ENCODE measurements at places on chromosomes 1 and 21. TPM values are rescaled to one million over a fixed set of nuclear protein-coding genes. Genes with fewer than 3 reads are reported as not detected.
A peak's percentile ranks its signal among the peaks of the same experiment; 100 is the strongest.

DNA sequence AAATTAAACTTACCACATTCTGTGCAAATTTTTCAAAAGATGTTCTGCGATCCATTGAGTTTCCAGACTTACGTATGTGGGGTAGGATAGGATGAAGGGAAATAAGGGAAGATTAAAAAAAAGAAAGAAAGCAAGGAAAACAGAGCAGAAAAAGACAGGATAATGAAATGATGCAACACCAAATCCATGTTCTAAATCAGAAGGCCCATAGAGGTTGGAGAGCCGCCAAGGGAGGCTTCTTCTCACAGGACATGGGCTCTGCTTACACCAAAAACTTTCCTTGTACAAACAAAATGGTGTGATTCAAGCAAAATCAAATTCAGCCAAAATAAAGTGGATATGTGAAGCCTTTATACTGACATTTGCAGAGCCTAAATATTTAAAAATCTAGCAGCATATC lies 189.5 kb upstream of the GREM2 start:
- DNase-seq = no peak

- no peak for DNase-seq
Measured at GRCh38 chr21:45051580-45052434, 22.6 kb upstream of the ADARB1 start.

GRCh38 chr1:24133819-24134218 lies 9.1 kb downstream of the IL22RA1 start:
- no peak for DNase-seq

GRCh38 chr1:84272401-84272800 lies 29.1 kb upstream of the SAMD13 start:
- DNase-seq = peak; percentile 22

GRCh38 chr1:1402072-1402900 lies 3.2 kb upstream of the CCNL2 start:
- DNase-seq = no peak

DNA sequence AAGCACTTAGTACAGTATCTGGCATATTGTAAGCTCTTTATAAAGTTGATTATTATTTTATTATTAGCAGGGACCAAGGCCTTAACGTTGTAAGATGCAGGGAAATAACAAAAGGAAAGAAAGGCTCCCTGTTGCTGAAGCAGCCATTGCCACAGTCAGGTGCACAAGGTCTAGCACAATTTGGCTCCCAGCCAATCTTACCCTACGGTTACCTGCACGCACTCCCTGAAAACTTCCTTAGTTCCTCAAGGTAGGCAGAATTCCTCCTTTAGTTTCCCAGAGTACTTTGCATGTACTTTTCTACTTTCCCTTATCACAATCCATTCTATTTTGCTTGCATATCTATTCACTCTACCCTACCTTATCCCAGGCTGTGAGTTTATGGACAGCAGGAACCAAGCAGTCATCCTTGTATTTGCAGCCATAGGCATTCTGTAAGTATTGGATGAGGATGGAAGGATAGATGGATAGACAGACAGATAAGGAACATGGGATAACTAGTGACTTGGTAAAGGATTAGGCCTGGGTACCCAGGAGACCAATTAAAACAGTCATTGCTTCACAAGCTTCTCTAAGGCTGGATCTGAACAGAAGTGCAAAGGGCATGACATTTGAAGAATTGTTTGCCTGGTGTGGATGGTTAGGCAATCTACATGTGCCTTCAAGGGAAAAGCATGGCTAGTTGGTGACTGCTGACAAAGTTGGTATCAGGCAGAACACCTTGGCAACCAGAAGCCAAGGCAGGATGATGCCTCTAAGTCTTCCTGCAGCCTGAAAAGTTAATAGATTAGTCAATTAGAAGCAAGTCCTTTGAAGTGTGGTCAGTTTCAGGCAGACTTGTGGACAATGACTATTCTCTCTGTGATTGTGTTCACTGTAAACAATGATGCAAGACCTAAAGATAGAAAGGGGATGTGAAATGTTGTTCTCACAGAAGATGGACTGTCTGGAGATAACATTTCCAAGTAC lies 20.8 kb upstream of the JAK1 start:
- no peak for DNase-seq

GRCh38 chr21:35697321-35697808 lies 363.0 kb downstream of the SETD4 start:
- DNase-seq = no peak

DNA sequence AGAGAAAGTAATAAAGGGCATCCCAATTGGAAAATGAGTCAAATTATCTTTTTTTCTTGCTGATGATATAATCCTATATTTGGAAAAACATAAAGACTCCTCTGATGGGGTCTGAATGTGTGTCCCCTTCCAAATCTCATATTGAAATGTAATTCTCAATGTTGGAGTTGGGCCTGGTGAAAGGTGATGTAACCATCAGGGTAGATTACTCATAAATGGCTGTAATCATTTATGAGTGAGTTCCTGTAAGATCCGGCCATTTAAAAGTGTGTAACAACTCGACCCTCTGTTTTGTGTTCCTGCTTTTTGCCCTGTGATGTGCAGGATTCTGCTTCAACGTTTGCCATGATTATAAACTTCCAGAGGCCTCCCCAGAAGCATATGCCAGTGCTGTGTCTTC lies 44.3 kb upstream of the MAP1LC3C start:
- no peak for DNase-seq

- DNase-seq = no peak
Measured at GRCh38 chr1:29856340-29857114, 620.2 kb downstream of the PTPRU start.

DNA sequence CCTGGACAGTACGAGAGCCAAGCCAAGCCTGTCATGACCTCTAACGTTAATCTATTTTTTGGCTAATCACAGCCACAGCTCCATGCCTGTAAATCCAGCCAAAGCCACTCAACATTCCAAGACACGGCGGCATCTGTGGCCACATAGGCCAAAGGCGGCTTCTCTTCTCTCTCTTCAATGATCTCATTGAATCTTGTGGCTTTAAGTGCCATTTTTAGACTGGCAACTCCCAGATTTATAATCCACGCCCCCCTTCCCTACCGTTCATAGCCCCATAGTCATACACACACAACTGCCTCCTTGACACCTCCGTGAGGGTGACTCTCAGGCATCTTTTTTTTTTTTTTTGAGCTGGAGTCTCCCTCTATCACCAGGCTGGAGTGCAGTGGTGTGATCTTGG lies 5.7 kb upstream of the SELENON start:
- DNase-seq = no peak

DNA sequence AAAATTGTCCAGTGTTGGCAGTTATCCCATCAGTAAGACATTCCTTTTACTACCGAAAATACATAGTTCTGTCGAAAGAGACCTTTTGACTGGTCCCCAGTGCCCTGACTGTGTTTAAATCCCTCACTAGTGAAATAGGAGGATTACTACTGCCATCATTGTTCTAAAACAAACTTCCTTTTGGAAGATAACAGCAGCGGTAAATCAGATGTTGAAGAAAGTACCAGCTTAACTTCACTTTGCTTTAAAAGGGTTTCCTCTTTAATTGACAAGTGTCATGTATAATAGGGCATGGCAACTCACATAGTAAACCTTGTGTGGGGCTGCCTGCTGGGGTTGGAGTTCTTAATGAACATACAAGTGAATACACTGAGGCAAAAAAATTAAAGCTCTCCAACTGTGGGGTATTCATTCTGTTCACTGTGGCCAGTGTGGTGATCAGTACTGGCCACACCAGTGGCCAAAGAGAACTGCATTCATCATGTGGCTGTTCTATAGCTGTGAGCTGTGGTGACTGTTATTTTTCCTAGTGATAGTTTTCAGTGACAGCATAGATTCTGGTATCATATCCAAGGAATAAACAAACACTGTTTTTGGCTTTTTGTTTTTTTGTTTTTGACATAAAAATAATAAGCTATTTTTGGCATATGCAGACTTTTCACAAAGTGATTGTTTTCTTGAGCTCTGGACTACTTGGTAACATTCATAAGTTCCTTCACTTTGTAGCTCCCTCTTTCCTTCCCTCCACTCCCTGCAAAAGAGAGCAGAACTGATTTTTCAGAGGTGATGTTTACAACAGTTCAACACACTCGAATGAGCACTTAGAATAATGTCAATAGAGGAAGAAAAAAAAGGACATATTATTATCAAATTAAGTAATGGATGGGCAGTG lies 74.5 kb downstream of the NFIA start:
- no peak for DNase-seq

DNA sequence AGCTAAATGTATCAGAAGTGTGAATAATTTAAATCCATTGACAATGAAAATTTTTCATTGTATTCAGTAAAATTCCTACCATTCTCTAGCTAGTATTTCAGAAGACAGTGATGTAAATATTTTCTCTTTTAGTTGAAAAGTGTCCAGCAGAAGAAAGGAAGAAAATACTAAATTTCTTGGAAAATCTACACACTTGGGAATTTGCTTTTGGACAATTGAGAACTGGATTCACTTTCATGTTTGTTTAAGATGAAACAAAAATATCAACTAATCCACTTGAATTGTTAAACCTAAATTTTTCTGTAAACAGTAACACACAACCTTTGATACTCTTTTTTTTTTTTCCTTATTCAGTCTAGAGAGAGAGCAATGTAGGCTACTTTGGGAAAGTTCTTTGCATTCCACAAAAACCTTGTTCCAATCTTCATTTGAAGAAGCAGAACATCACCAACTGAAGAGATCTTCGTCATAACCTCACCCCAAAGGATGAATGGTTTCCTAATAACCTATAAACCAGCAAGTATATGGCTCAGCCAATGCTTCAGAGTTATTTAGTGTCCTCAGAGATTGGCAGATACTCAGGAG lies 155.1 kb upstream of the GORAB start:
- DNase-seq = no peak

DNA sequence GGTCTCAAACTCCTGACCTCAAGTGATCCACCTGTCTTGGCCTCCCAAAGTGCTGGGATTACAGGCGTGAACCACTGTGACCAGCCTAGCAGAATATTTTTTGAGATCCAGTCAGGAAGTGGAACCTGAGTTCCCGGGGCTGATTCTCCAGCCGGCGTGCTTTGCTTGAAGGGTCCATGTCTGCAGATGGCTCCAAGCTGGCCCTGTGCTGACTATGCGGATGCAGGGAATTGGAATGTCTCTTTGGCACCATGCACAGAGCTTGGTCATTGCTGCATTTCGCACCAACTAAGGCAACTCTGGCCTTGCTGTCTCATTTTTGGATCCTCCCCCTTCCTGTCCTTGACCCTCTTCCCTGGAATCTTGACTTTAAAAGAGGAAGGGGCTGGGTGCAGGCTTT lies 28.1 kb downstream of the ARHGEF10L start:
- no peak for DNase-seq

DNA sequence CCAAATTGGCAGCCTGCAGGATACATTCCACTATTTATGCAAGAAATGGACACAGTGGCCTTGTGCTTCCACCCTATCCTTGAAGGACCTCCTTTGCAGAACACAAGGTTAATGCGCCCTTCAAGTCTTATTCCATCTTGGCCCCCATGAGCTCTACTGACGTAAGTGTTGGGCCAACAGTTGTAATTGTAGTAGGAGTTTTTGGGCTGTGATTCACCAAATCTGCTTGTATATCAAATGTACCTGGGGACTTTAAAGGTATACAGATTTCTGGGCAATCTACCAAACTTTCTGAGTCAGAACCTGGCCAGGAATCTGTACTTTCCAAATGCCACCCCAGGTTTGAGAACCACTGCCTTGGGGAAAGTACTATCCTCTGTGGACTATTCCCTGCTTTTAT lies 100.9 kb upstream of the MARK1 start:
- DNase-seq = no peak

DNA sequence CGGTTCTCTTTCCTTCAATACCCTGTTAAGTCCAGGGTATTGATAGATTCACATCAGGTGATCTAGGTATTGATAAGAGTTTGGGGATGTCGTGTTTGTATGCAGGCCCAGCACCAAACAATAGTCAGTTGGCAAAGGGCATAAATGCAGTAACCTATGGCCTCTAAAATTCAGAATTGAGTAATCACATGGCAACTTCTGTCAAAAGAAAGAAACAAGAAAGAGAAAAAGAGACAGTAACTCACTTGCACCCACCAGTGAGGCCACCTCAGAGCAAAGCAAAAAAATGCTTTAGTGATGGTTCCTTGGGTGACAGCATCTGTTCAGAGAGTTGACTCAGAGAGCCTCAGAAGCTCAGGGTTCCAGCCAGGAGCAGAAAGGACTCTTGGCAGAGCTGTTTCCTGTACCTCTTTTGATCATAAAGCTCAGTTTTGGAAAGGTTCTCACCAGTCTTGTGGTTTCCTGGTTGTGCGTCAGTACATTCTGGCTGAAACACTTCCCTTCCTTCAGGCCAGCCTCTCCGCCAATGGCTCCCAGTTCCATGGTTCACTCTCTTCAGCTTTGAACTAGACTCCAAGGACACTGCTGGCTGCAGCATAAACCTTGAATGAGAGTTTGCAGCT lies 70.1 kb upstream of the GORAB start:
- DNase-seq = no peak

- DNase-seq = no peak
Measured at GRCh38 chr1:13498553-13498952, 15.2 kb downstream of the LRRC38 start.

DNA sequence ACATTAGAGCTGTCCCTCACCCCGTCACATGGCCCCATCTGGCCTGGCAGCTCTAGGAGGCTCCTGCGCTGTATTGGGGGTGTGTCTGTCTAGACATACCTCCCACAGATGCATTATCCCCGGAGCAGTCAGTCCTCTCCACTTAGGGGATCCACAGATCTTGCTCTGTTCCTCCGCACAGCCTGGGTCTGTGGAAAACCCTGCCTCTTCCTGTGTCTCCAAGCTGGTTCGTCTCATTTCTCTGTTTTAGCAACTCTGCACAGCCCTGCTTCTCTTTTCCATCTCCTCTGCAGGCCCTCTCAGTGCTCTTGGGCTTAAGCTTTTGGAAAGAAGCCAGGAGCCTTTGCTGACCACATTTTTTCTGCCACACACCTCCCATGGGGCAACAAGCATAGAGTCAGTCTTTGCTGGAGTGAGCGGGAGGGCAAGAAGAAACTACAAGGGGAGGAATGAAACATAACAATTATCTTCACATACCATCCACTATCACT lies 241.5 kb downstream of the FOXD2 start:
- DNase-seq = no peak

Gene CAMK1G
- total RNA-seq = 0.16 TPM

Gene SMCP
- not detected for total RNA-seq

Gene SEMA4A
- total RNA-seq = 1.4 TPM

Gene HIVEP3
- total RNA-seq = 3.5 TPM

Gene SAMD11
- 23.0 TPM for total RNA-seq

Gene CYP2J2
- 8.3 TPM for total RNA-seq

Gene EVA1C
- total RNA-seq = 58.5 TPM

Gene GFI1
- total RNA-seq = 1.5 TPM

All from breast epithelium (tissue), 4 donors.